ENCODE measurements at places on chromosomes 7 and 10. TPM values are rescaled to one million over a fixed set of nuclear protein-coding genes. Genes with fewer than 3 reads are reported as not detected.

GRCh38 chr7:12939694-12940093, 252.3 kb downstream of the ARL4A start:
- no peak for DNase-seq

DNA sequence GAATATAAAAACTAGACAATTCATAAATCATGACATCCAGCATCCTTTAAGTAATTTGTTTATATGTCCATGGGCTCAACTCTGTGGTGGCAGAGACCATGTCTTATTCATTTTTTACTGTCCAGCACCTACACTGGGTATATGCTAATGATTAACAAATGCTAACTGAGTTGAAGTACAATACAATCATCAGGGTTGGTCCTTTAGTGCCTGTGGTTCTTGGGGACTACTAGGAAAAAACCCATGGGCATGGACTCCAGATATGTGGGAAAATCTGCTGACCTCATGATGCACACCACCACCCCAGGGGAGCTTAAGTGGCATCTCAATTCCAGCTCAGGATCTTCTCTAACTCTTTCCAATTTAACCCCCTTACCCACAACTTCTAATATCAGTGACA, 85.3 kb upstream of the YAE1 start:
- no peak for DNase-seq

- peak; percentile 92 for DNase-seq
Observed at GRCh38 chr10:33008499-33009243, 50.6 kb upstream of the ITGB1 start.

DNA sequence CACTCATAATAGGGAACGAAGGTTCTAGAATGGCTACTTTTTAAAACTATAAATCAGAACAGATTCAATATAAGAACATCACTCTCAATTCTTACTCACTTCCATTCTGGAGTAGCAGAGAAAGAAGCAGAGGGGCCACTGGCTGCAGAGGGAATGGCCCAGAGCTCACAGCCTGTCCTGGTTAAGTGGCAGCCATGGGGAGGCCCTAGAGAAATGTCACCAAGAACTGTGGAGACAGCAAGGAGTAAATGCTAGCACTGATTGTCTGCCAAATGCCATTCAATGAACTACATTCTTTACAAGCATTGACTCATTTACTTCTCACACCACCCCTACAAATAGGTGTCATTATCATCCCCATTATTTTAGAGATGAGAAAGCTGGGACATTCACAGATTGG, 74.6 kb upstream of the KCNMA1 start:
- no peak for DNase-seq

DNA sequence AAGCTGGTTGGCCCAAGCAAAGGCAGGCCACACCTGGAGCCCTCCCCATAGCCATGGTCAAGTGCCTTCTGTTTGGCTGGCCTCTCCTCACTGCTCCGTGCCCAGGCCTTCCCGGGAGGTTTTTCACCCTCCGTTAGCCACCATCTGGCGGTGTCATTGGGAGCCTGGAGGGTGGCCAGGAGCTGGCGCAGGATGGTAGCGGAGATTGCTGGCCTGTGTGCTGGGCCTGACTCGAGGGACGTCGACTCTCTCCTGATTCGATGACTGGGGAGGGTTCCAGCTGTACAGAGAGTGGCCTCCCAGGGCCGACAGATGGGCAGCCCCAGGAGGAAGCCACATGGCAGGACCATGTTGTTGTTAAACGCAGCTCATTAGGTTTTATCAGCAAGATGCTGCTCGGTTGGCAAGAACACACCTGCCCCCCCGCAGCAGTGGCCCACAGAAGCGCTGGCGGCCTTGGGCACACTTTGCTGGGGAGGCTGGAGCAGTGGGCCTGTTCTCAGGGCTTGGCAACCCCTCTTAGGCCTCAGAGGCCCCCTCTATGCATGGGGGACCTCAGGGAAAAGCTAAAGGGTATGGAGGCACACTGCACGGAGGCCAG, 64.0 kb upstream of the CACUL1 start:
- no peak for DNase-seq

DNA sequence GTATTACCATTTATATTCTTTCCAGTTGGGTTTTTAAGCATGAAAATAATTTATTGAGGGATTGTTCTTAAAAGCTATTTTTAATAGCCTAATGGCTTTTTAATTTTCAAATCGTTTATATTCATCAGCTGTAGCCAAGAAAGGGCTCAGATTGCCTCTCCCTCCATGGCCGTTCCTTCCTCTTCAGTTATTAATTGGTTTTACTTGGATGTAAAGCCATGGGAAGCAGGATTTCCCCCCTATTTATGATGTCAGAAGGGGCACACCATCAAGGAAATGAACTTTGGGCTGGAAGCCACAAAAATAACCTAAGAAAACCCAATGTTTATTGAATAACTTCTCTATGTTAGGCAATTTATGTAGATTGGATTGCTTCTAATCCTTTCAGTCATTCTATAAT, 656.3 kb downstream of the TYW1 start:
- DNase-seq = no peak

DNA sequence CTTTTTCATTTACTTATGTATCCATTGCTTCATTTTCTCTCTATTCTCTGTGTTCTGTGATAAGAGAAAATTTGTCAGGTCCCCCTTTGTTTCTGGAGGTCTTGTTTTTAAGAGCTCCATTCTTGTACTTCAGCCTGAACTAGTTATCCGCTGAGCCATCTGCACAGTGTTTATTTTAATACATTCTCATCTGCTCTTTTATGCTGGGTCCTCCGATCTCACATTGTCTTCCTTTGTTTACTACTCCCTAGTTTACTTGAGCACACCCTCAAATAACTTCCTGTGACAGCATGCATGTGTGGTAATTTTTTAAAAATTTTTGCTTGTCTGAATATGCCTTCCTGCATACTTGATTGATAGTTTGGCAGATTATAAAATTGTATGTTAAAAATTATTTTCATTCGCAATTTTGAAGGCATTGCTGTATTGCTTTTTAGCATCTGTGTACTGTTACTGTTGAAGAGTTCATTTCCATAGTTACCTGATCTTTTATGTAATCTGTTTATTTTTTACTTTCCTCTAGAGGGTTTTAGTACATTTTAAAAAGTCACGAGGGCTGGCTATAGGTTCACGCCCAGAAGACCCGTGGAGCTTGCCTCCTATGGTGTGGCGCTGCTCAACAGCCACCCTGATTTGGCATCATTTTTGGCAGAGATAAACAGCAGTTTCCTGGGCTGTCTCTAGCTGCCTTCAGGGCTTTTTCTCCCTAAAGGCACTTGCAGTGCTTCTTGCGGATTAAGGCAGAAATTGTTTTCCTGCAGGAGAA, 31.9 kb downstream of the RSBN1L start:
- peak; percentile 34 for DNase-seq

DNA sequence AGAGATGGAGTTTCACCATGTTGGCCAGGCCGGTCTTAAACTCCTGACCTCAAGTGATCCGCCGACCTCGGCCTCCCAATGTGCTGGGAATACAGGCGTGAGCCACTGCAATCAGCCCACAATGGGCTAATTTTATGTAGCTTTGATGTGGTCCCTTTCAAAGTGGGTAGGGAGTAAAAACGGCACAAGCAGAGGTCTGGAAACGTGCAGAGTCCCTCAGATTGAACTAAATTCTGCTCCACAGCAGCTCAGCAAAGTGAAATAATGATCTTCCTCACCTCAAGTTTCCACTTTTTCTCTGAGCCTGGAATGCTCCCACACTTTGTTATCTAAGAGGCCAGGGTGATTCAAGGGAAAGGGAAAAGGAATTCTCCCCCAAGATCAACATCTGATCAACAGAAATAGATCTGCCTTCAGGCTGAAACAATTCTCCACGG, 6.1 kb downstream of the CCDC3 start:
- no peak for DNase-seq

Gene AKR1C2
- 12.1 TPM for polyA plus RNA-seq

DNA sequence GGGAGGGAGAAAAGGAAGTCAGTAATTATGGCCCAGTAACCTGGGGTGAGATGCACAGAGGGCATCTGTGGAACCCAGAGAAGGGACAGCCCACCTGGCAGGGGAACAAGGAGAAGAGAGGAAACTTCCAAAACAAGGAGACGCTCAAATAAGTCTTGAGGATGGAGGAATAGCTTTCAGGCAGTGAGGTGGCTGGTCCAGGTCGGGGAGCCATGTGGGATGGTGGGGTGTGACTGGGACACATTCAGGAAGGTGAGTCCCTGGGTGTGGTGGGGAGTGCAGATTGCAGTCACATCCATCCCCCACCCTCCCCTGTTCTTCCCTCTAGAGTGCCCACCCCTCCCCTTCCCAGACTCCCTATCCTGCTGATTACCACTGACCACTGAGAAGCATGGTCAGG, 175.4 kb downstream of the GRID1 start:
- DNase-seq = no peak

- DNase-seq = no peak
Observed at GRCh38 chr10:49299816-49300139, 808 bp downstream of the C10orf71 start.

GRCh38 chr7:38903057-38903456, 5.9 kb downstream of the VPS41 start:
- no peak for DNase-seq

- DNase-seq = no peak
Observed at GRCh38 chr7:102415685-102416225, 17.6 kb upstream of the ORAI2 start.

Gene NOLC1
- polyA plus RNA-seq = 64.7 TPM

DNA sequence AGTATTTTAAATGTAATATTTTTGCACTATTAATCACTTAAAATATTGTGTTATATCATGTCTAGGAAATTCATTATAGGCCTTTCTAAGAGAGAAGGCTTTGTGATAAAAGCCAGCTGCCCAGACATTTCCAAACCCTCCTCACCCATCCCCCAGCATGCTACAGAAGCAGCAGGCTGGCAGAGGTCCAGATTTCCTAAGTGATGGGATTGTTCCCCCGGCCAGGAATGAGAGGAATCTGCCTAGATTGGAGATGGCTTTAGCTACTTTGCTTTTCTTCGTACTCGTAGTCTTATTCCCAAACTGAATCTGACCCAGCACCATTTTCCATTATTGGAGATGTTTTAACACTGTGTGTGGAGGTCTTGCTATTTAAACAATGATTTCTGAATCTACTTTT, 29.4 kb downstream of the CDK14 start:
- DNase-seq = peak; percentile 74

DNA sequence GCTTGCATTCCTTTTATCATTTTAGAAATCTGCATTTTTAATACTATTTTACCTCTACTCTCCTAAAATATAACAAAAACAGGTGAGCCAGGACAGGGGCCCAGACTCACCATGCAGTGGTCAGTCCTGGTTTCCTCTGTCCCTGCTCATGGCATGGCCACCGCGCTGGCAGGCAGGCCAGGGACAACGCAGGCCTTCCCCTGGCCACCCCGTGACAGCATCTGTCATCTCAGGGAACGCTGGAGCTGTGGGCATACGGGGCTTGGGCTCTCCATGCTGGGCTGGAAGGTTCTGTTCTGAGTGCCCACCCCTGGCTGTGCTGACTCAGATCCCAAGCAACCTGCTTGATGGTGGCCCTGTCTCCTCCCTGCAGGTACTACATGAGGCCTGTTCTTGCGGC, 35.1 kb upstream of the CDH23 start:
- DNase-seq = no peak

Gene DRGX
- not detected for polyA plus RNA-seq

DNA sequence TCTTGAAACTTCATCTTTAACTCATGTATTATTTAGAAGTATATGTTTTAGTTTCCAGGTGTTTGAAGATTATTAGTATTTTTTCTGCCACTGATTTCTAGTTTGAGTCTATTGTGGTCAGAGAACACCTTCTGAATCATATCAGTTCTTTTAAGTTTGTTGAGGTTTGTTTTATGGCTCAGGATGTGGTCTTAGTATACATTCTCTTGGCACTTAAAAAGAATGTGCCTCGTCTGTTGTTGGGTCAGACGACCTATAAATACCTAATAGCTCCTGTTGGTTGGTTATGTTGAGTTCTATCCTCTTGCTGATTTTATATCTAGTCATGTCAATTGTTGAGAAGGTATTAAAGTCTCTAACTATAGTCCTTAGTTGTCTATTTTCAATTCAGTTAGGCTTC, 15.9 kb downstream of the TDRD1 start:
- DNase-seq = no peak

Gene FAM25G
- polyA plus RNA-seq = not detected

Gene ATG9B
- 0.03 TPM for polyA plus RNA-seq

Gene PLA2G12B
- polyA plus RNA-seq = not detected

- DNase-seq = peak; percentile 84
Observed at GRCh38 chr10:114584419-114584818, 73.7 kb downstream of the ABLIM1 start.

GRCh38 chr7:142459551-142459963, 201.7 kb upstream of the PRSS58 start:
- peak; percentile 77 for DNase-seq

Gene FOXP2
- polyA plus RNA-seq = 5.4 TPM

All from fibroblast of lung (primary cell).